ENCODE measurements at places on chromosomes 7 and 10.

DNA sequence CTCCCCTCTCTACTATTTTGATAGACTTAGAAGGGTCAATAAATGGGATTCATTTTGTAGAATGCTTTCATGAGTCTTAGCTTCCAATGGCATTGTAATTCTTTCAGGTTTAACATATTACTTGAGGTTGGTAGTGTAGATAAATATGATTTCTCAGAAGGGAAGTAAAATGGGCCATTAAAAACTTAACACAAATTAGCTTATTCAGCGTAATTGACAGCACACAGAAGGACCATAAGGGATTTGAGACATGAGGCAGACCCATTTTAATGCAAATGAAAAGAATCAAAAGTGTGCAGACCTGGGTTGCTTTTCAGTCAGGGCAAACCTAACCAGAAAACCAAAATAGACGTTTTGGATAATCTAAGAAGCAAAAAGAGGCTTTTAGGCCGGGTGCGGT is 156.6 kb upstream of the CNTNAP2 start:
- DNase-seq: no peak

DNA sequence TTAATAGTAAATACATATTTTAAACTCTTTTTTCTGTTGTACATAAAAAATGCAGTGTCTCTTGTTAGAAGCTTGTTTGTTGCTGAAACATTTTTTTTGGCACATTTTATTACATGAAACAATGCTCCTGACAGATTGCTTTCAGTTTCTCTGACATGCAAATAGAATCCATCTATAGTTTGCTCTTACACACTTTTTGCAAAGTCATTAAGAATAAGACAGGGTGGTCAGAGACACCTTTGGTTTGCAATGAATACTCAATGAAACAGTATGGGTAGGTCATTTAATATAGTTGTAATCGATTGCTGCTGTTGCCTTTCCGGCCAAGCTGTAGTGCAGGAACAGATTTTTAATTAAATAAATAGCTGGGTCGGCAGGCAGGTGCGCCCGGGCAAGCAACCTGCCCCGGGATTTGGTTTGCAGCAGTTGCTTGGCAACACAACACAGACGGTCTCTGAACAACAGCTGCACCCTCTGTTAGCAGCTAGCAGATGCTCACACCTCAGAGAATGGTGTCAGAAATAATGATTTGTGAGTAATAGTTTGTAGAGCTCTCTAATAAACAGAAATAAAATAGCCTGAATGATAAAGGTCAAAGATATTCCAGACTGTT is 115.7 kb upstream of the CACNA2D1 start:
- no peak for DNase-seq

GRCh38 chr10:71810048-71810750 is 36.9 kb upstream of the VSIR start:
- no peak for DNase-seq

- no peak for DNase-seq
Observed at GRCh38 chr7:17354473-17354872, 56.0 kb downstream of the AHR start.

DNA sequence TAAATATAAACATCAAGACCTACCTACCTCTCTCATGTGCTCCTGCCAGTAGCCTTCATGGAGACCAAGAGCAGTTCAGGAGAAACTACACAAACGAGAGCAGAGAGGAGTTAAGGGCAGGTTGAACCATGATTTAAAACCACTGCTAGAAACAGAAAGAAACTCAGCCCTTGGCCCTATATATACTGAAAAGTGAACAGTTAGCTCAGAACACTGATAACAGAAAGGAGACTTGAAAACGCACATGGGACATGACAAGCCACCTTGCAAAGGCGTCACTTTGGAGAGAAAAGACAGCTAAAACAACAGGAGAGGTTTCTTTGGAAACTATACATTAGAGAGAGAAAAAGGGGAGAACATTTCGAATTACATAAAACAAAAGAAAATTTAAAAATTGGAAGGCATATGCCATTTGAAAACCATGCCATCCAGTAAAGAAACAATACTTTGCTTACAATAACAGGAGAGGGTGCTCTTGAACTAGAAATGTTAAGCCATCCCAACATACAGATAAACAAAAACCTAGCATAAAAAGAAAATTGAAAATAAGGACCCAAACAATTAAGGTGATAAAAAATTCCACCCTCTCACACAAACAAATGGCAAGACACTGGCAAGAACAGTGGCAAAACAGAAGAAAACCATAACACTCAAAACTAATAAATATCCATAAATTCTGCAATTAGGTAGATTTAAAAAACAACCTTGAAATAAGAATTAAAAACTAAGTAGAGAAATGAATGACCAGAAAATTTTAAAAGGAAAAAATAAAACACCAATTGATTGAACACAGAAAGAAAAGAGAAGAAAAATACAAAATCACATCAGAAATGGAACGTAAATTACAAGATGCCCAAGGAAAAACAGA is 232.7 kb downstream of the IMMP2L start:
- DNase-seq: no peak

GRCh38 chr7:32582036-32582435 is 86.7 kb downstream of the AVL9 start:
- no peak for DNase-seq

GRCh38 chr10:110717781-110718589 is 73.8 kb downstream of the RBM20 start:
- no peak for DNase-seq

GRCh38 chr7:93890041-93890463 is 501 bp downstream of the TFPI2 start:
- DNase-seq: no peak

DNA sequence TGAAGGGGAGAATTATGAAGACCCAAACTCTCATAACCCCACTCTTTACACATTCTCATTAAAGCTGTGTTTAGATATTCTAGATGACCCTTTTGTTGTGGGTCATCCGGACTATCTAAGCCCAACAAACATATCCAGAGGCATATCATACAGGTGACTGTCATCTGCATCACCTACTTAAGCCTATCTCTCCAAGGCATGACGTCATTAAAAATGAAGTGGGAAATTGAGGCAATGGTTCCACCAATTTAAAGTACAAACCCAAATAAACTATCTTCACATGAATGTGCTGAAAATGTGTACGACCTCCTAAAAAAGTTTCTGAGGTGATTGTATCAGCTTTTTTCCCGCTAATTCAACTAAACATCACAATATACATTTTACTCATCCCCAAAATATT is 4.5 kb upstream of the RALA start:
- no peak for DNase-seq

DNA sequence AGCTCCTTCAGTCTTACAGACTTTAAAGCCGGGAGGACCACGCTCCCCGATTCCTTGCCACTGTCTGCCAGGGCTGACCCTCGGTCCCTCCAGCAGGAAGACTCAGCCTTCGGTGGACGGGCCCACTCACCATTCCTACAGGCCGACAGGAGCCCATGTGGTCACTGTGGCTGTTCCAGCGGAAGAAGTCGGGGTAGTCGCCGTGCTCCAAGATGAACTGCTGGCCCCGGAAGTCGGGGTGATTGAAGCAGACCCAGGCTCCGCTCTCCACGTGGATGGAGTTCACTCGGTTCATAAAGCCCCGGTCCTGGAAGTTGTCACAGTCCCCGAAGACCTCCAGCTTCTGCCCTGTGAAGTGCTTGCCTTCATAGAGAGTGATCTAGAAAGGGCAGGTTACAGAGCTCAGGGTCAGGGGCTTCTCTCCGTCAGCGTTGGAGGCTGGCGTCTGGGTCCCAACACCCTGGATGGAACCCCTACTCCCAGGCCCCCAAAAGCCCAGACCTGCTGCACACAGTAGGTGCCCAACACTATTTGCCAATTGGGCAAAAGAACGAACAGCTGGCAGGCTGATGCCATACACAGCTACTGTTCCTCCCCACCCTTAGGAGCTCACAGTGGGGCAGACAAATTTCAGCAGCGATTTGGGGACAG is 1.9 kb downstream of the CRYGN start:
- no peak for DNase-seq

GRCh38 chr10:114103284-114103683 is 59.6 kb downstream of the ADRB1 start:
- DNase-seq: no peak

- DNase-seq: no peak
Observed at GRCh38 chr7:48274662-48275061, 103.4 kb downstream of the ABCA13 start.

DNA sequence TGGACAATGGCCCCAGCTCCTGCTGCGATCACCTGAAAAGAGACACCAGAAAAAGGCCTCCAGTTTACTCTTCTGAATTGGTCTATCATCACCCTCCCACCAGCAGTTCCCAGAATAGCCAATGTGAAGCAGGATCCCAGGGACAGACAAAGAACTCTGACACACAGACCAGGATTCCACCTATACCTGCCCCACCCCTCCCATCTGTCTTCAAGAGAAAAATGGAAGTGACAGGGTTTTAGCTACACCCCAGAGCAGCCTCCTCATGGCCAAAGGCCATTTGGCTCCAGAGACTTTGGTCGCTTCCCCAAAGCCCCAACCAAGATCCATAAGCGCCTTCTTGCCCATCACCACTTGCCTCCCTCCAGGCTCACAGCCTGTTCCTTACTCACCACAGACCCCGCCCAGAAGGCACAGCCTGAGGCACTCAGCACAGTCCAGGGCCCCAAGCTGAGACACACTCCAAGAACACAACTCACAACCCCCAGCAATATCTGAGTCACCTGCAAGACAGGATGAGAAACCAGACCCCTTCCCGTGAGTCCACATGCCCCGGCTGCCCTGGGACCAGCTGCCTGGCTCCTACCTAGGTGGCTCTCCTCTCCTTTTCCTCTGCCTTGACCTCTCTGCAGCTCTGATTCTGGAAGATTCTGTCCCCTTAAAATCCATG is 6.5 kb downstream of the TMEM176B start:
- no peak for DNase-seq

GRCh38 chr7:22302193-22302592 is 54.8 kb downstream of the RAPGEF5 start:
- DNase-seq: no peak

Measured in right lobe of liver (tissue), 6 donors.